ENCODE measurements at places on chromosomes 7 and 10.
A peak's percentile ranks its signal among the peaks of the same experiment; 100 is the strongest.

GRCh38 chr7:123608991-123609882 lies 7.6 kb downstream of the ASB15 start:
- DNase-seq, result no peak

DNA sequence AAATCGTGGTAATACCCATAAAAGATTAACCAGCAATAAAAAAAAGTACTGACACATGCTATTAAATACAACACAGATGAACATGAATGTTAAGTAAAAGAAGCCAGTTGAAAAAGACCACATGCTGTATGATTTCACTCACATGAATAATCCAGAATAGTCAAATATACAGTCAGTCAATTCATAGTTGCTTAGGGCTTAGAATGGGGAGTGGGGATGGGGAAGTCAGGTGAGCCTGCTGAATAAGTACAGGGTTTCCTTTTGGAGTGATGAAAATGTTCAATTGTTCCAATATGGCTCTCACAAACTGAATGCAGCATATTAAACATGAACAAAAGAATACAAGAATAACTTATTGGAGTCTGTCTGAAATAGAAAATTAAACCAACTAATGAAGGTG lies 1.8 kb downstream of the COA1 start:
- no peak for DNase-seq

DNA sequence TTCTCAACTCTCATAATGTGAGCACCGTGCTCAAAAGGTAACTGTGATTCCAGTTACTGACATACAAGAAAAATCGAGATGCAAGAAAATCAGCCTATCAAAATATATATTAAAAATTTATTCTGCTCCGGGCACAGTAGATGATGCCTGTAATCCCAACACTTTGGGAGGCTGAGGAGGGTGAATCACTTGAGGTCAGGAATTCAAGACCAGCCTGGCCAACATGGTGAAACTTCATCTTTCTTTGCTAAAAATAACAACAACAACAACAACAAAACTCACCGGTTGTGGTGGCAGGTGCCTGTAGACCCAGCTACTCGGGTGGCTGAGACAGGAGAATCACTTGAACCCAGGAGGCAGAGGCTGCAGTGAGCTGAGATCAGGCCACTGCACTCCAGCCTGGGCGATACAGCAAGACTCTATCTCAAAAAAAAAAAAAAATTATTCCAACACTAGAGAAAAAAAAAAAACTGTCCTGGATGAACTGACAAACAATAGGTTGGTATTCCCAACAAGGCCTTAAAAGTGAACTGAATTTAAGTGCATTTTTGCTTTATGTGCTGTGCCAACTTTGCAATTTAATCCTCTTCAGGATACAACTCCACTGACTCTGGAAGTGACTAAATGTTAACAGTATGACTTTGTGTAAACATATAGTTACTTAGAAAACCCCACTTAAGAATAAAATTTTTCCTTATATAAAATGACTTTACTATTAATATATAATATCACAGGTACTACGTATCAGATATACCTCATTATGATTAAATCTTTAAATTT lies 51.1 kb downstream of the JMJD1C start:
- DNase-seq, result no peak

GRCh38 chr10:24418532-24418931 lies 209.6 kb downstream of the KIAA1217 start:
- DNase-seq, result no peak

GRCh38 chr7:24704311-24704710 lies 53.0 kb downstream of the GSDME start:
- no peak for DNase-seq

GRCh38 chr10:8767591-8767990 lies 713.1 kb downstream of the GATA3 start:
- DNase-seq, result no peak

DNA sequence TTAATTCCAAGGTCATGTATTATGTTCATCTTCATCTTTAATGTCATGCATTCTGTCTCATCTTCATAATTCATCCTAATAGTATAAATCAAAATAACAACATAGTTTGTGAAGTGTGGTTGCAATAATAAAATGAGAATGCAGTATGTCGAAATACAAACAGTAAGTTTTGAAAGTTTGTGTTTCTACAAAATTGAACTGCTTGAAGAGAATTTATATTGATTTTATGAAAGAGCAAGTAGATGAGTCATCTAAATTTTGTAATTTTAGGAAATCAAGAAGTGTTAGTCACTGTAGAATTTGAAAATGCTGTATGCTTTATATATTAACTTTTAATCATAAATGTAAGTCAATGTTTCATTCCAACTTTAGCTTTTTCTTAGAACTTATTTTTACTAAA lies 190.5 kb upstream of the PPP1R3A start:
- DNase-seq, result no peak

DNA sequence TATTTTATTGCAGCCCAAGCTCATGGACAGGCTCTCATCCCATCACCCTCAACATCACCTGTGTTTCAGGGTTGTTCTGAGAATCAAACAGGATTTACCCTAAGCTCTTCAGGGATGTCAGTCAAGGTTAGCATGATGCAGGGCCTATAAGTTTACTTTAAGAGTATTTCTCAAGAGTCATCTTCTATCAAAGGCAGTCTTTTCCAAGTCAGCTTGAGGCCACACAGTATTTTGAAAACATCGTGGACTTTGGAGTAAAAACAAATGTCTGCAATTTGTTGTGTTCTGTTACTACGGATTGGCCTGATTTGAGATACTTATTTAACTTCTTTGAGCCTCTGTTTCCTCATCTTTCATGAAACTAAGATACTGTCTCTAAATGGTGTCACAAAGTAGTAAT lies 42.0 kb upstream of the NRP1 start:
- no peak for DNase-seq

GRCh38 chr7:37206192-37206591 lies 242.5 kb downstream of the ELMO1 start:
- DNase-seq, result no peak

DNA sequence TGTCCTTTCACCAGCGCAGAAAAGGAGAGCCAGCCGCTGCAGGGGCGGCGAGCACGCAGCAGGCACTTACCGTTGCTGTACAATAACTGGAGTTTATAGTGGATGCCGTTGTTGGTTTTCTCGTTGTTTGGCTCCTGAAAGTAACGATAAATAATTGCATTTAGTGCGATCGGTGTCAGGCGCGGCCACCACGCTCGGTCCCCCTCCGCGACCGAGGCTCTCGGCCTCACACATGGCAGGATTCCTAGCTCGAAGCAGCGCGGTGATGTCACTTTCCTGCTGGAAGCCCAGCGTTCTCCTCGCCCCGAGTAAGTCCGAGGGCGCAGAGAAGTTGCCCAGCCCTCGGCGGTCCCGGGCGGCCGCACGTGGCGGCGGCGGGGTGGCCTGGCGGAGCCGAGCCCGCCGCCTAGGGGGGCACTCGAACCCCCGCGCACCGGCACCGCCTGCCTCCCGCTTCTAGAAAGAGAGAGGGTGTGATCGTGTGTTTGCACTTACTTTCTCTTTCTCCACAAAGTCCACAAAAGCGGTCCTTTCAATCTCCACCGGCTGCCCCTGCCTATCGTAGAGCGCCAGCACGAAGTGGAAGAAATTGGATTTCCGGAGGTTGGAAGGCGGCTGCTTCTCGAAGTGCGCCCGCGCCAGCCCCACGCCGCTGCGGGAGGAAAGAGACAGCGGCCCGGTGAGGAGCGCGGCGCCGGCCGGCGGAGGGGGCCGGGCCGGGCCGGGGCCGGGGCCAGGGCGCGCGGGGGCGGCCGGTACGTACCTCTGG lies 1.0 kb downstream of the EBF3 start:
- DNase-seq, result no peak

DNA sequence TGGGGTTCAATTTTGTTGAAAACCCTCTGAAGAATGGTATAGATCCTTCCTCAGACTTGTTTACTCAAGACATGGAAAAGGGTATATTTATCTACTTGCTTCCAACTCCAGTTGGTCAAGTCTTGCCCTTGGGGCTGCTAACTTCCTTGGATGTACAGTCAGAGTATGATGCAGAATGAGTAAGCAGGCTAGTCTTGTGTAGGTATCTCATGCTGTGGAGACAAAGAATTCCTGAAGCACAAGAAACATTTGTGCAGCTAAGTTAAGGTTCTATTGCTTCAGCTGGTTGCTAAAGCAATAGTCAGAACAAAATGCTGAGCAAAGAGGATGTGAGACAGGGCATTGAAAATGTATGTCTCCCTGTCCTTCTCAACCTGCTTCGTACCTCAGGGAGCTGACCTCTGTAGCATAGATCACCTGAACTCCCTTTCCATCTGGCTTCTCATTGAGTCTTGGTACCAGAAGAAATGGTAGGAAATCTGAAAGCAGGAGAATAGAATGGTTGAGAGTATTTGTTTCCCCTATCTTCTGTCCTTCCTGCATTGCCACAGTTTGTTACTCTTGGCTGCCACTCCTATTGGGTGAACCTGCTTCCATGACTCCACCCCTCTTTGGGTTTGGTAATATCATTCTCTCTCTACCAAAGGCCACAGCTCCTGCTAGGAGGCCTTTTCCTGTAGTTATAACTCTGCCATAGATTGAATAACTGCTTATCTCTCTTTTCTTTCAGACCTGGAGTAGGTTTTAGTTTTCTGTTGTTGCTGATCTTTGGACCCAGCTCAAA lies 346.0 kb downstream of the PHF14 start:
- DNase-seq, result no peak

GRCh38 chr10:68959695-68960527 lies 3.9 kb downstream of the DDX21 start:
- no peak for DNase-seq

DNA sequence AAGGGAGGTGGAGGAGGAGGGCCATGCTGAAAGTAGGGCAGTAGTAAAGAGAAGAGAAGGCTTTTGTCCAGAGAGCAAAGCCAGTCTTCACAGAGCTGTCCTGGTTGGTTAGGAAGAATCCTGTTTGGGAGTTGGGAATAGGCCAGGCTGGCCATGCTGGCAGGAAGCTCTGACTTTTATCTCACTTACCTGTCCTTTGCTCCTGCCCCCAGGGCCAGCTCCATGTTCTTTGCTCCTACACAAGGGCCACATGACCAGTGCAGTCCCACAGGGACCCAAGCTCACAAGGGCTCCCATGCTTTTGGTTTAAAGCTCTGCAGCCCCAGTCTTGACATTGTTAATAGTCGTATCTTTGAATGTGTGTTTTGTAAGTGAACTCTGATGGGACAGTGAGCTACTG lies 161.6 kb upstream of the KMT2E start:
- no peak for DNase-seq

GRCh38 chr7:2530071-2530987 lies 10.8 kb downstream of the LFNG start:
- peak; percentile 58 for DNase-seq

DNA sequence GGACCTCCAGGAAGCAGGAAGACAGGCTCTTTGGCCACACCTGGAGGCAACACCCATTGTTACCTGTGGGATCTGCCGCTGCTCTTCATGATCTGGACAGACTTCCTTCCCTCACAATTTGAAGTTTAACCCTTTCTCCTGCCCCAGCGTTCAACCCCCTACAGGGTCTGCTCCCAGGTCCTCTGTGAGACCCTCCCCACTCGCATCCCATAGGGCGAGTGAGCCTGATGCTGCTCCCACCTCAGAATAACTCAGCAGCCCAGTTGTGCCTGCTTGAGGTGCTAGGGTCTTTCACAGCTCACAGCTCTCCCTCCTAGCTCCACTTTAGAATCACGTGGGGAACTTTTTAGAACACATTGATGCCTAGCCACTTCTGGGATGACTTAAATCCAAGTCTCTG lies 61.8 kb upstream of the C10orf90 start:
- DNase-seq, result no peak

GRCh38 chr10:69468751-69469089 lies 17.5 kb downstream of the TSPAN15 start:
- DNase-seq, result no peak

- DNase-seq, result no peak
Observed at GRCh38 chr7:98312201-98312600, 30.7 kb downstream of the BRI3 start.

DNA sequence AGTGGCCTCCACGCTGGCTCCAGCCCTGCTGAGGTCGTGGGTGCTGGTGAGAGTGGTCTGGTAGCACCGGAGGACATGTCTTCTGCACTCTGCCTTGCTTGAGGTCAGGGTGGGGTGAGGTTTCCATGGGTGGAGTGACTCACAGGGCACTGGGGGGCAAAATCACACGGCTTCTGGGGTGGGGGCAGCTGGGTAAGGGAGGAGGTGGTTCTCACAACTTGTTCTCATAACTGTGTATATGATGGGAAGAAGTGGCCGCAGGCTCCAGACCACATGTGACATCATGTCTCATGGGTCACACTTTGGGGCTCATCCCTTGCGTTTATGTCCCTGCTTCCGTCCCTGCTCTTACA lies 884 bp upstream of the PRF1 start:
- no peak for DNase-seq

DNA sequence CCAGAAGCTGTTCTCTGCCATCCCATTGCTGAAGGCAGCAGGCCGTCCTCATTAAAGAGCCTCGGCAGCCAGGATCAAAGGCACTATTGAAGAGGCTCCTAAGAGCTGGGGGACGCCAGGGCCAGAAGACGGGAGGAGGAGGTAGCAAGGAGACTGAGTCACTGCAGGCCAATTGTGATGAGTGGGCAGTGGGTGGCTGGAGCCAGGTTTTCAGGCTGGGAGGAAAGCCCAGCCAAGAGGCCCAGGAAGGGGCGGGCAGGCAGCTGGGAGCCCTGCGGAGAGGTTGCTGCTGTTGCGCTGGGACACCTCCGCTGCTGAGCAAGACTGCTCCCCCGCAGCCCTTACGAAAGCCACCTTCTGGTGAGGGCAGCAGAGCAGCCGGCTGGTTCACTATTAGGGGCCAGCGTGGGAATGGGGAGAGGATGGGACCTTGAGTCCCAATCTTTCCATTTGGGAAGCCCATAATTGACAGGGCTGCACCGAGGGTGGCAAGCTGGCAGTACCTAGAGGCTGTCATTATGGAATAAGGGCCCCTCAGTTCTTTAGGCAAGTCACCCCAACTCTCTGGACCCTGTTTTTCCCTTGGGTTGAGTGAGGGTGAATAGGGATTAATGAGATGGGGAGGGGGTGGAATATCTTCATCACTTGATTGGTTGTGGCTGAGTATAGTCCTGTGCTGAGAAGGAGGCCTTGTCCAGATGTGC lies 48.4 kb downstream of the UNC5B start:
- DNase-seq, result no peak

- DNase-seq, result no peak
Observed at GRCh38 chr7:100044718-100045117, 4.9 kb upstream of the ZSCAN21 start.

- no peak for DNase-seq
Observed at GRCh38 chr10:49768329-49768728, 6.2 kb upstream of the OGDHL start.

GRCh38 chr10:118734475-118734874 lies 20.3 kb downstream of the CACUL1 start:
- no peak for DNase-seq

DNA sequence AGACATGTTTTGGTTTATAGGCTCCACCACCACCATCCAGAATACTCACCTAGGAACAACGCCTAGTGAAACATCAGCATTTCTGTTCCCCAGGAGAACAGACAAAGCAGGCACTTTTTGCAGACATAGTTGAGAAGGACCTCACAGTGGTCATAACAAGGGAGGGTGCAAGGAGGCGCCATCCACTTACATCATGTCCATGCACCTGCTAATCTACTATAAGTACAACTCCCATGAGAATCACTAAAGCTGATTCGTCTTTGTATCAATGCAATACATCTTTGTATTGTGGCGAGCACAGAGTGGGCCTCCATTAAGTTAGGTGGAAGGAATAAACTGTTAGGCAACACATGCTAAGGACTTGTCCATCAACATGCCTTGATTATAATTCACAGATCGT lies 207.1 kb downstream of the KCNMA1 start:
- no peak for DNase-seq
